ENCODE measurements at places on chromosomes 3 and 15.

DNA sequence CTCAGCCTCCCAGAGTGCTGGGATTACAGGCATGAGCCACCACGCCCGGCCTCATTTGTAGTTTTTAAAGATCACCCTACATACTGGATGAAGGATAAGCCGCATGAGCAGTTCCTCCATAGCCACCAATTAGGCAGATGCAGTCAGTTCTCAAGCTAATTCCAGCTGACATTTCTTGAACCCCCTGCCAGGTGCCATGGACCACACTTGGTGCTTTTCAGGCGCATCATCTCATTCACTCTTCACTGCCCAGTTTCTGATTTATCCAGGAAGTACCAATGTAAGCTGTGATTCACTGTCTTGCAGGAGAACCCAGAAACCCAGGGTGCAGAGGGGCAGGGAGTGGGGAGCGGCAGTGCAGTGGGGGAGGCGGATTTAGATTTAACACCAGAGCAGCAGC, 56.5 kb upstream of the RASA2 start:
- DNase-seq: no peak

- DNase-seq: no peak
Measured at GRCh38 chr15:73569361-73569760, 63.8 kb downstream of the NPTN start.

DNA sequence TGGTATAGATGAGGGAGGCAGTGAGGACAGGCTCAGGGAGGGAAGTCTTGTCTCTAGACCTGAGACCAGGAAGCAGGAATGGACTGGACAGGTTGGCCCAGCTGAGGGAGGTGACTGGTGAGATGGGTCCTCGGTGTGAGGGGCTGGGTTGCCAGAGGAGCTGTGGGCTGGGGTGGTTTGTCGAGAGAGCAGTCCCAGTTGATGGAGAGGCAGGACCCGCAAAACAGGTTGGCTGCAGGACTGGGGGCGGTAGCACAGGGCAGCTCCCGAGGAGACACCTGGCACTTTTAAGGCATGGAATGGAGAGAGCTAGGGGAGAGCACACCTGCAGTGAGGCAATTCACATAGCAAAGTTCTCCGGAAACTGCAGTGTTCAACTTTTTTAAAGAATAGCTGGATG, 14.7 kb downstream of the IGF1R start:
- peak; percentile 74 for DNase-seq

DNA sequence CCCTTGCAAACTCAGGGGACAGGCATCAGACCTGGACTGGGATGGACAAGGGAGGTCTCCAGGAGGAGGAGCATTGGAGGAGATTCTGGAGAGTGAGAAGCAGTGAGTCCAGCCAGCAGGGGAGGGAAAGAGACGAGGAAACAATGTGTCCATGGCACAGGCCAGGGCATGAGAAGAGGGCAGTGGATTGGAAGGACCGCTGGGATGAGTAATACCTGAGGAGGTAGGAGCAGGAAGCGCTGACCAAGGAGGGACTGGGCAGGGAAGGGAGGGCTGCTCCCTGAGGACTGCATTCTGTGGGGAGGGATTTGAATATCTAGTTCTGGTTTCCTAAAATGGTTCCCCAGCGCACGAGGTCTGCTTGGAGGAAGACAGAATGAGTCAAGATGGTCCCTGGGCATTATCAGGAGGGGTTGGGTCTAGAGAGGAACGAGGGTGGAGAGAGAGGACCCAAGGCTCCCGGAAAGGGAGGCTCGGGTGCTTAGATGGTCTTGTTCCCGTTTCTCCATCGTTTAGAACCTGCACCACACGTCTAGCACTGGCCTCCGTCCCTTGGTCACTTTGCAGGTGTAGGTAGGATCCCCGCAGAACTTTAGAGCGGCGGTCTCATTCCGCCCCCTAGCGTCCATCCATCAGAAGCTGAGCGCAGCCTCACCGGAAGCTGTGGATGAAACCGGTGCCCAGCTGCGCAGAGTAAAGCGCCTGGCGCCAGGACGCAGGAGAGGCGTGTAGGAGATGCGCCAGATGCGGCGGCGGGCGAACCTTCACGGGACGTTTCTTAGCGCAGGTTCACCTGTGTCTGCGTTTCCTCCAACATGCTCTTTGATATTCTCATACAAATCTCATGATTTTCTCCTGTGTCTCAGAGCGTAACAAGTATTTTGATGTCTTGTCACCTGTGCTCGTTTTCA, 190.7 kb upstream of the NDN start:
- DNase-seq: peak; percentile 78

GRCh38 chr3:114743746-114744485, 403.2 kb downstream of the ZBTB20 start:
- no peak for DNase-seq

DNA sequence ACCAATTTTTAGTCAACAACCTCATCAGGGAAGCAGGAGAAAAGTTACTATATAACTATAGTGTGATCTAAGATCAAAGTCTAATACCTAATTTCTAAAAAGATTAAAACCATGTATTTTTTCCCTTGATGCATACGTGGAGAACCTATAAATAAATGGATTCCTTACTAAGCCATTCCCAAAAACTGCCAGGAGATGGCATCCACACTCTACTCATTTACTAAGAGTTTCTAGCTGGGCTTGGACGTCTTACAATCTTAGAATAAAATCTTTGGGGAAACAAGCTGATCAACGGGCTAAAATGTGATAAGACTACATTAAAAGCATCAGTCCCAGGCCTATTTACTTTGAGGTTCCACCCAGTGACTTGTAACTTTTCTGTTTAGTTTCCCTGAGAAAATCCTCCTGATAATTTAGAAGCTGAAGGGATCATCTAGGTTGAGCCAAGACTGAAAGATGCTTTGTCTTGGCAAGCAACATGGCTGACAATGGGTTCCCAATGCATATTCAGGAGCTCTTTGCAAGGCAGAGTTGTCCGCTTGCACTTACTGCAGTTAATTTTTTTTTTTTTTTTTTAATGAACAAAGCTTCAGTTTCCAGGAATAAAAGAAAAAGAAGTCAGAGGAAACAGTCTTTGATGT, 85.5 kb upstream of the FGF12 start:
- no peak for DNase-seq

GRCh38 chr3:182692695-182693094, 100.6 kb upstream of the ATP11B start:
- DNase-seq: no peak

GRCh38 chr15:63997715-63998442, 48.4 kb downstream of the DAPK2 start:
- DNase-seq: no peak

GRCh38 chr3:67804089-67804488, 149.7 kb upstream of the SUCLG2 start:
- no peak for DNase-seq

Data from H7 (cell line).